ENCODE measurements at places on chromosomes 3 and 15.

DNA sequence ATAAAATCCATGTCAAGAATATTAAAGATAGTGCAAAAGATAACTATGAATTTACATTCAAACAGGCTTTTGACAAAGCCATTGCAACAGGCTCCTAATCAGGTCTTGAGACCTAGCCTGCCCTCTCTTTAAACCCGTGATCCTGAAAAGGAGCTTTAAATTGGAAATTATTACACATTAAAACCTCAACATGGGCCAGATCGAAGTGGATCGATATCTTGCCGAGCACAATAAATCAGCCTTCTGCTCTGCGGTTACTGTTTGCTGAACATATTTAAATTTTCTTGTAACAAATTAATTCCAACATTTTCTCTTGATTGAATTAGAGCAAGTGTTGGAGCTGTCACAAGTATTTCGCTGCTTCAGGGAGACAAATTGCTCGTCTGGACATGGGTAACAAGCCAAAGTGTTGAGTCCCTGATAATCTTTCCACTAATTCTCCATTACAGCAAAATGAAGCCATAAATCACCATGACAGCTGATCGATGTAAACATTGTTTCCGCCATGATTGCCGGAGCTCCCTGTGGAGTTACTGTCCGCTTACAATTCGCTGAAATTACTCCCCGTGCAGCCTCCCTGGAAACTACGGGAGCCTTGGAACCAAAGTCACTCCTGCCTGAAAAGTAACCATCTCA lies 47.6 kb downstream of the SHOX2 start:
- no peak for DNase-seq

DNA sequence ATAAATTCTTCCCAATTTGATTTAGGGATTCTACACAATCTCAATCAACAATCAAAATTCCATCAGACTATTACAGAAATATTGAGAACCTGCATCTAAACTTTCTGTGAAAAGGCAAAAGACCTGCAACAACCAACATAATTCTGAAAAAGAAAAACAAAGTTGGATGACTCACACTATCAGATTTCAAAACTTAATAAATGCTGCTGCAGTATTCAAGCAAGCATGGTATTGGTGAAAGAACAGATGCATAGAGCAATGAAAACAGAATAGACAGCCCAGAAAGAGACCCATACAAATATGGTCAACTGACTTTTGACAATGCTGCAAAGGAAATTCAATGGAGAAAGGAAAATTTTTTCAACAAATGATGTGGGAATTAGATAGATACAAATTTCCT lies 477.1 kb upstream of the NR2F2 start:
- no peak for DNase-seq

GRCh38 chr3:101141135-101141534 lies 147.9 kb upstream of the ABI3BP start:
- no peak for DNase-seq

DNA sequence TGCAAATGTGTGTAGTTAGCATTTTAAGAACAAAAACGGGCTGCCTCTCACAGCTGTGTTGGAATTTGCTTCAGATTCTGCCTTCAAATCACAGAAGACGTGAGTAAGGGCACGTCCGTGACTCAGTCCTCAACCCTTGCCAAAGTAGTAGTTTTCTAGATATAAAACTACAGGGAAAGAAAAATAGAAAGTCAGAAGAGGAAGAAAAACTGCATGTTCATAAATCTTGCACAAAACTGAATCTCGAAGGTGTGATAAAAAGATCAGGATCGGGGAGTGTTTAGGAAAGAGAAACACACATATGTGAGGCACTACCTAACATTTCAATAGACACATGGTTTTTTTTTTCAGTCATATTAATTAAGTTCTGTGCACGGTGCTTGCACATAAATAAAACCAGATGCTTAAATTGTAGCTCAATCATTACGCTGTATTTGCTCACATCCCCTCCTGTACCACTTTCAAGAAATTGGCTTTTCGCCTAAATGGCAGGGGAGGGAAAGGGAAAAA lies 71.7 kb downstream of the P3H2 start:
- no peak for DNase-seq

DNA sequence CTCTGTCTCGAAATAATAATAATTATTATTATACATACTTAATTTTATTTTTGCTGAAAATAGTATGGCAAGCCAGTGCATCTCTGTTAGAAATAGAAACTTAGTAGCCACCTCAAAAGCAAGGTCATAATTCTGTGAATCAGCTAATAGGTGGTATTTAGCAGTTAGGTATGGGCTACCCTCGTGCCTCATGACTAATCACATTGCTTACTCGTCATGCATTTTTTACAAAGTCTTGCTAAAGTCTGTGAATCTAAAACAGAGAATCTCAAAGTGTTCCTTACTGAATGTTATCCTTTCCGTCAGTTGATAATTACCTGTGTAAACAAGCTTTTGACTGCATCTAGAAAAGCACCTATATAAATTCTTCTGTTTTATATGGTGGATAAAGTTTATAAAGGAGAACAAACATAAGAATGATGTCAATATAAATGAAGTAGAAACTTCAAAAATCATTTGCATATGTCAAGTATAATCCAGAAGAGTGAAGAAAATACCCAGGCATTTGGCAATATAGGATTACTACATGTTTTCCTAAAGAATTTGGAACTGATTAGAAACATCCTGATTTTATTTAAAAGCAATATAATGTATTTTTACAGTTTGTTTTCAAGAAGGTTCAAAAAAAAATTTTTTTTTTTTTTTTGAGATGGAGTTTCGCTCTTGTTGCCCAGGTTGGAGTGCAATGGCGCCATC lies 6.2 kb downstream of the PPARG start:
- no peak for DNase-seq

- DNase-seq, result no peak
These were observed 171.1 kb downstream of the PDZRN3 start for GRCh38 chr3:73453666-73454065.

All from activated CD8-positive, alpha-beta memory T cell treated with anti-CD3 and anti-CD28 coated beads, Interleukin-2, amount 50 U/mL, for 4 hours (primary cell).